ENCODE measurements at places on chromosomes 12 and 14.

- no peak for DNase-seq
Observed at GRCh38 chr12:69908203-69908602, 83.2 kb downstream of the MYRFL start.

DNA sequence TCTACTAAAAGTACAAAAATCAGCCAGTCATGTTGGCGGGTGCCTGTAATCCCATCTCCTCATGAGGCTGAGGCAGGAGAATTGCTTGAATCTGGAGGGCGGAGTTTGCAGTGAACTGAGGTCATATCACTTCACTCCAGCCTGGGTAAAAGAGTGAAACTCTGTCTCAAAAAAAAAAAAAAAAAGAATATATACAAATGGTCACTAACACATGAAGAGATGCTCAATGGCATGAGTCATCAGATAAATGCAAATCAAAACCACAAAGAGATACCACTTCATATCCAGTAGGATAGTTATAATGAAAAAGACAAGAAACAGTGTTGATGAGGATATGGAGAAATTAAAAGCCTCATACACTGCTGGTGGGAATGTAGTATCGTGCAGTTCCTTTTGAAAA lies 33.6 kb upstream of the METAP2 start:
- no peak for DNase-seq

- DNase-seq, result no peak
Observed at GRCh38 chr12:124015494-124016461, 42.8 kb downstream of the ZNF664 start.

- DNase-seq, result no peak
Observed at GRCh38 chr12:2552000-2552756, 242.6 kb upstream of the FKBP4 start.

- no peak for DNase-seq
Observed at GRCh38 chr14:100788942-100789341, 37.0 kb upstream of the MEG3 start.

DNA sequence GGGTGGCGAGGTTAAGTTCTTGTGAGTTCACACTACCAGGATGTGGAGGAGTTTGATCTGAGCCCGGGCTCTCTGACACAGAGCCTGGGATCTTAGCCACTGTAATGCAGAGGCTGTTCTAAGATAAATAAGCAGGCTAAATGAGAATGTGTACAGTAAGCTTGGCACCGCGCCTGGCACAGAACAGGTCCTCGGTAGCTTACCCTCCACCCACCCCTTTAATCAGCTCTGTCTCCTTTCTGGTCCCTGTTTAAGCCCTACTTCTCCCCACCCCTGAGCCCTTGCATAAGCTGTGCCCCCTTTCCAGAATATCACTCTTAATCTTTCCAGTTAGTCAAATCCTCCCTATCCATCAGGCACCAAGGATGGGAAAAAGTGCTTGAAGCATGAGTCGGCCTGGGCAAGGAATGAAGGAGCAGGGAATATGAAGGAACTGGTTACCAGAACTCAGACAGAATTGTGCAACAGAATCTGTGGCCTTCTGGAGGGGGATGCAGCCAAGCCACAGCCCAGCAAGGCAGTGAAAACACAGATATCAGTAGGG lies 32.8 kb upstream of the CMKLR1 start:
- DNase-seq, result no peak

DNA sequence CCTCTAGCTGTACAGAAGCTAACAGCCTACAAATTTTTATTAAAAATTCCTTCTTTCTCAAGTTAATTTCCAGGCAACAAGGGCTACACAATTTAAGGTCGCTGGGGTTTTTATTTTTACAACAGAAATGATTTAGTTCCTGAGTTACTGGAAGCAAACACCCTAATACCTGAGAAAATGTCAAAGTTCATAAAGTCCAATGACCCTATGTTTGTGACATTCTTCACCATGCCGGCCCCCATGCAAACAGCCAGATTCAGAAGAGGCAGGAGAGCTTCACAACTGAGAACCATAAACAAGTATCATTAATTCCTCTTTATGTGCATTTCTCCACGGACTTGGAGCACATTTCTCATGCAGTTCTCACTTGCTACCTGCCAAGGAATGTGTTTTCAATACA lies 236.2 kb upstream of the EGLN3 start:
- DNase-seq, result no peak

DNA sequence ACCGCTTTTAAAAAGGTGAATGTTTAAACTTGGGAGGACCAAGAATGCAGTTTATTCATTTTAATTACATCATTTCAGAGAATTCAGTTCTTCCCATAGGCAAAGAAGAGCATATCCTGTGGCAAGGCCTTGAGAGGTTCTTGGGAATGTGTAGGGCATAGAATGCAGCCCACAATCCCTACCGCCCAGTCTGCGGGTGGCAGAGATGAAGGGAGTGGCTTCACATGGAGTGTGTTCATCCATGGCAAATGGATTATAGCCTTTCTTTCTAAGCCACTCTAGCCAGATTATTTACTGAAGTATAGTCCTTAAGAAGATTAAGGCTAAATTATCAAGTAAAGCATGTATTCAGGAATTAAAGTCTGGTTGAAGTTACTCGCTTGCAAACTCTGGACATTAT lies 97.4 kb downstream of the TSPAN8 start:
- DNase-seq, result no peak

- no peak for DNase-seq
Observed at GRCh38 chr14:70278281-70278680, 81.2 kb downstream of the COX16 start.

GRCh38 chr14:93984987-93985410 lies 8.6 kb upstream of the ASB2 start:
- no peak for DNase-seq

GRCh38 chr14:44388306-44388705 lies 118.8 kb downstream of the FSCB start:
- no peak for DNase-seq

- no peak for DNase-seq
Observed at GRCh38 chr12:18926188-18926587, 188.3 kb downstream of the CAPZA3 start.

DNA sequence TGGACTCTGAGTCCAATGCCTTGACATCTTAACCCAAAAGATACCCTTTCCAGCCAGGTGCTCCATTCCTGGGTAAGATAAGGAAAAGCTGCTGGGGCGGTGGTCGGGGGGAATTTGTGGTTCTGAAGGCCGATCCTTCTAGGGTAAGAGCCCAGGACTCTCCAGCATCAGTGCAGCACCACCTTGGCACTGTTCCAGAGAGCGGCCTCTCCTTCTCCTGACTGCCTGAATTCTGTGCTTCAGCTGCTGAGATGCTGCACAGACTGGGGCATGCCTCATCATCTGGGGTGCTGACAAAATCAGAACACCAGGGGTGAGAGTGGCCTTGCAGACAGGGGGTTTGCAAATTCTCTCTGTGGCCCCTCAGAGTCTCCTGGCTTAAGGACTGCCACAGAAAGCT lies 87.5 kb downstream of the SPTB start:
- DNase-seq, result no peak

DNA sequence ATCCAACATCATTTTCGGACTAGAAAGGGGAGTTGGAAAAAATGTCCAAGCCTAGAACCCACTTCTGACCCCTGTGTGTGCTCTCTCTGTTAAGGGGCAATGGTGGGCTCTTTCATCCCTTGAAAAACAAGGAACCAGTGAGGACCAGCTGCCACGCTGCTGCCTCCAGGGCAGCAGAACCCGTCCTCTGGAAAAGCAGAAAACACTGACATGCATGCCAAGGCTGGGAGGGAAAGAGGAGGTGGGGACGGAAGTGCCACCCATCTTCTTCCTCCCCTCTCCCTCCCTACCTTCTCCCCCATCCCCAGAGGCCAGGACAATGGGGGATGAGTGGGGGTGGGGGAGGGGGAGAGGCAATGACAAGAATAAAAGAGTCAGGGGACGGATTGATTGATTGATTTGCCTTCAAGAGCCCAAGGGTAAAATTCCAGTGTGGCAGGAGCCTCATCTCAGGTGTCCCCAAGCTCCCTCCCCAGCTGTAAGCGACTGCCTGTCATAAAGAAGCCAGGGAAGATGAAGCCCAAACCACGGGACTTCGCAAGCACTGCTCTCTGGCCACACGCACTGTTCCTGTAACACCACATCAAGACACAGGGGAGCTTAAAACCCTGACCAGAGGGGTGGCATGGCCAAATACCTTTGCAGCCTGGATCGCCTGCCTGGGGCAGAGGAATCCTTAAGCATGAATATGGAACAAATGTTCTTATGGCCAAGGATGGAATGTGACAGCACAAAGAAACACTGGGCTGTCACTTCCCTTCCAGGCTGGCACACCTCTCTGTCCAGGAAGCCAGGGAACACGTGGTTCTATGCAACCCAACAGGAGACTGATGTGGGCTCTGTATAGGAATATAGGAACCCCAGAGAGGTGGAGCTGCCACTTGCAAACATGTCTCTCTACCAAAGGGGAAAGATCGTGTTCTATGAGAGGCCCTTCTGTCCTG lies 38.9 kb upstream of the BDKRB2 start:
- no peak for DNase-seq

DNA sequence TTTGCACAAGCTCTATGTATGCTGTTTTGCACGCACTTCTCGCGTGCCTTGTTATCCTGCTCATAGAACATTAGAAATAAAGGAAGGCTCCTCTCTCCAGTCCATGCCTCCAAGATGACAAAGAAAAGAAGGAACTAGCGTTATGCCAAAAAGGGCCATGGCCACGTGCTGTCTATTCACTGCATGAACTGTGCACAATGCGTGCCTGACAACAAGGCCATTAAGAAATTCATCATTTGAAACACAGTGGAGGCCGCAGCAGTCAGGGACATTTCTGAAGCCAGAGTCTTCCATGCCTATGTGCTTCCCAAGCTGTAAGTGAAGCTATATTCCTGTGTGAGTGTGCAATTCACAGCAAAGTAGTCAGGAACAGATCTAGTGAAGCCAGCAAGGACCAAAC lies 22.2 kb upstream of the PRMT8 start:
- DNase-seq, result no peak

DNA sequence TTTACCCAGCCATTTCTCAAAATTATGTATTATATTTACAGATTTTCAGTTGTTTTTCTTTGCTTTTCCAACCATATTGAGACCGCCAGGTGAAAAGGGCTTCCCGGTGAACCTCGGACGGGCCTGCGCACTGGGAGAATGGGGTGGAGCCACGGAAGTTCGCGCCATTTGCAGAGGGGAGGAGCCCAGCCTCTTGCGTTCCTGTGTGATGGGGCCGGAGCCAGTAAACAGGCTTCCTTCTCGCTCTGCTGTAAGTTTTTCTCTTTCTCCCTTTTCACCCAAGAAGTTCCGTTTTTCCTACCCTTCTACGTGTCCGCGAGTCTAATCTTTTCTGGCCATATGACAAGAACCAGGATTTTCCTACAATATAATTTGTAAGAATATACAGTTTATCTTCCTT lies 1108.8 kb upstream of the SEL1L start:
- no peak for DNase-seq

DNA sequence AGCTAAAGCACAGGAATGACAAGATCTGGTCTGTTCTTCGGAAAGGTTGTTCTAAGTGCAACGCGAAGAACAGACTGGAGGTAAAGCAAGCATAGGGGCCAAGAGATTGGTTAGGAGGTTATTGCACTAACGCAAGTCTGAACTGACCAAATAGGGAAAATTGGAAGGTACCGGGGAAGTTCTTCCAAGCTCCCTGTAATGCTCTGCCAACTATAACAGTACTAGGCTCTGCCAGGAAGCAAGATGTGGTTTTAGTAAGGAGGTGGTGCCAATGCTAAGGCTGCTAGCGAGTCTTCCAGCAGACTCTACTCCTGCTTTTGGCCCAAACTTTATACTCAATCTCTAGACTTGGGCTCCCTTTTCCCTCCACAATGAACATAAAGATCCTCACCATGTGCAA lies 138.6 kb downstream of the PAWR start:
- no peak for DNase-seq

GRCh38 chr12:47763481-47764346 lies 5.0 kb upstream of the RAPGEF3 start:
- no peak for DNase-seq

GRCh38 chr12:75589801-75590200 lies 78.4 kb upstream of the KRR1 start:
- no peak for DNase-seq

- DNase-seq, result no peak
Observed at GRCh38 chr14:68111097-68111852, 291.7 kb downstream of the RAD51B start.

- no peak for DNase-seq
Observed at GRCh38 chr12:127126260-127126628, 1140.7 kb upstream of the TMEM132C start.

DNA sequence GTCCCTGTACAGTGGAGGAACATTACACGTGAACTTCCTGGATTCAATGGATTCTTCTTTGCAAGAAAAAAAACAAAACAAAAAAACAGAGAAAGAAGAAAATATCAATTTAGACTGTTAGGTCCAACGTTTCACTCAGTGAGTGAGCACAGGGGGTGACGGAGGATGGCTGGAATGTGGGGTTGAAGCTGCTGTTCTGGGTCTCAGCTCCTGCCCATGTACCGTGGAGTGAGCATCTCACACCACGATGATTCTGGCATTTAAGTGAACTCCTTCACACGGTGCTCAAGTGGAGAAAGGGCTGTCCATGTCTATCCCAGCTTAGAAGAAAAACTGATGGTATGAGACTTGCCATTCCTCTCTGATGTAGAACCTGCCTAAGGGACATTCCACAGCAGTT lies 23.2 kb downstream of the CCND2 start:
- no peak for DNase-seq

GRCh38 chr14:63562405-63562804 lies 19.2 kb upstream of the PPP2R5E start:
- no peak for DNase-seq

GRCh38 chr14:61803755-61804154 lies 41.5 kb downstream of the SNAPC1 start:
- DNase-seq, result no peak

GRCh38 chr14:92696366-92696765 lies 52.1 kb downstream of the LGMN start:
- no peak for DNase-seq

GRCh38 chr14:22850944-22851764 lies 14.8 kb downstream of the MMP14 start:
- peak; percentile 54 for DNase-seq

DNA sequence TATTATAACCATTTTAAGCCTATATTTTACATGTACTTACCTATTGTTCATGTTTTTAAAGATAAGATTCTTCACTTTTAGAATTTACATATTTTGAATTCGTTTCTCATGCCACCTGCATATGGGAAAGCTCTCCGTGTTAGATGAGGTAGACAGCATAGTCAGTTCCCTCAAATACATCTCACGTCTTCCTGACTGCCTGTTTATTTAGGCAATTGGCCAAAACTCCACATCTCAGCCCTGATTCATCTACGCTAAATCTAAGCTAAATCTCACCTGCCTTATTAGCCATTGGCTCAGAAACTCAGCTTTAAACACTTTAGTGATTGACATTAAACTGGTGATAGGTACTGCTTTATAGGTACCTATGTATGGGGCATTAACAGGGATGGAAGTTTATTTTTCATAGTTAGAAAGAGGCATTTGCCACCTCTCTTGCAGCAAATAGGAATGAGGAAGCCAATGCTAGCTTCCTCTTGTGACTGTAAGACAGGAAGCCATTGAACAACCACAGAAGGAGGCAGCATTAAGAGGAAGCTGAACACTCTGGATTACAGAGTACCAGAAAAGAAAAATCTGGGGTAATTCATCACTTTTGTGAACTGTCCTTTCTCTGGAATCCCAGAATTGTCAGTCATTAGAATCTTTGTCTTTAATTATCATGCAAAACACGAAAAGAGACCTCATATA lies 111.9 kb downstream of the LRFN5 start:
- no peak for DNase-seq

Data from activated CD4-positive, alpha-beta T cell treated with anti-CD3 and anti-CD28 coated beads, Interleukin-2, amount 50 U/mL, for 48 hours (primary cell).